Activated naive CD8-positive, alpha-beta T cell treated with anti-CD3 and anti-CD28 coated beads, Interleukin-2, amount 50 U/mL, for 24 hours (primary cell): ENCODE measurements at places on chromosomes 3 and 15.

- H3K4me1 ChIP-seq: peaks cover 1% of the 10 kb centered on the region
- no peak overlapping the region for H3K27ac ChIP-seq
- H3K4me3 ChIP-seq: no peak overlapping the region
- H3K27me3 ChIP-seq: no peaks in the 10 kb centered on the region
- H3K36me3 ChIP-seq: no peaks in the 10 kb centered on the region
Observed at GRCh38 chr15:72168131-72168807, 29.3 kb downstream of the GRAMD2A start.

- H3K4me1 ChIP-seq: peaks cover 53% of the 10 kb centered on the region
- DNase-seq: no peak
- peaks cover 24% of the 10 kb centered on the region for H3K36me3 ChIP-seq
- H3K27me3 ChIP-seq: no peaks in the 10 kb centered on the region
- H3K4me3 ChIP-seq: no peak overlapping the region
Observed at GRCh38 chr15:85530079-85530478, 149.7 kb downstream of the AKAP13 start.

GRCh38 chr15:60134609-60135008 lies 130.5 kb downstream of the FOXB1 start:
- no peaks in the 10 kb centered on the region for H3K36me3 ChIP-seq
- DNase-seq: no peak
- H3K4me1 ChIP-seq: peaks cover 6% of the 10 kb centered on the region
- no peak overlapping the region for H3K4me3 ChIP-seq

DNA sequence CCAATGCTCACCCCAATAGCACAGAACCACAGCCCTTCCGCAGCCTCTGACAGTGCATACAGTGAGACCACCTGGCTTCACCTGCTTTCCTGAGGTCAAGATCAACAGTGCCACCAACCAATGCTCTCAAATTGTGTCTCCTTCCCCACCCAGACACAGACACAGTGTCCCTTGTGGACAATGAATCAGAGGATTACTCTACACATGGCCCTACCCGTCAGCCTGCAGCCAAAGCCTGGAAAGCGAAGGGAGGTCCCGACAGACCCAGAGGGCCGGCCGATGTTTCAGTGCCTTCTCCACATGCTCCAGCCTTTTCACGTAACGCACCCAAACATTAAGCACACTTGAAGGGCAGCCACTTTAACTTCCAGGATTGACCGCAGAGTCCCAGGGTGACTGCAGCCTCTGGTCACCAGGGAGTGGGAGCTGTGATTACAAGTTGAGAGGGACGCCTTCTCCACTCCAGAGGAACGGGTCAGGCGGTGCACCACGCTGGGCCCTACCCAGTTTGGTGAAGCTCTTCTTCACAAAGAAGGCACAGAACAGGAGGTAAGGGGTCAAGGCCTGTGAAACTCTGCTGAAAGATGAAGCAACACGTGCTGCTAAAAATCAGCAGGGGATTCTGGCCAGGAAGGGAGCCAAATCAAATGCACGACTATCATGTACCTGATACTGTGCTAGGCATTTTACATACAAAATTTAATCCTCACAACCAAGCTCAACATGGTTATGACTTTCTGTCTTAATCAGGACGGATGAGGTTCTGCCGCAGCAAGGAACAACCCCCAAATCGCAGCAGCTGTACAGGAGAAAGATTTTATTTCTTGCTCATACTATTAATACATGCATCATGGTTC lies 17.2 kb downstream of the KLHL25 start:
- no peaks in the 10 kb centered on the region for H3K27me3 ChIP-seq
- DNase-seq: no peak
- H3K27ac ChIP-seq: no peak overlapping the region
- no peak overlapping the region for H3K4me3 ChIP-seq

GRCh38 chr3:44392489-44392888 lies 53.9 kb downstream of the TCAIM start:
- H3K27me3 ChIP-seq: no peaks in the 10 kb centered on the region
- H3K4me3 ChIP-seq: no peak overlapping the region
- H3K36me3 ChIP-seq: peaks cover 1% of the 10 kb centered on the region
- no peak overlapping the region for H3K27ac ChIP-seq

- H3K4me1 ChIP-seq: peaks cover 2% of the 10 kb centered on the region
- no peak overlapping the region for H3K4me3 ChIP-seq
- peak; percentile 66 for DNase-seq
- H3K27ac ChIP-seq: no peak overlapping the region
Observed at GRCh38 chr3:13884851-13885703, 5.2 kb upstream of the WNT7A start.

- H3K27me3 ChIP-seq: no peaks in the 10 kb centered on the region
- no peak for DNase-seq
- peaks cover 12% of the 10 kb centered on the region for H3K4me1 ChIP-seq
Observed at GRCh38 chr15:64349375-64349774, 6.6 kb downstream of the CSNK1G1 start.

DNA sequence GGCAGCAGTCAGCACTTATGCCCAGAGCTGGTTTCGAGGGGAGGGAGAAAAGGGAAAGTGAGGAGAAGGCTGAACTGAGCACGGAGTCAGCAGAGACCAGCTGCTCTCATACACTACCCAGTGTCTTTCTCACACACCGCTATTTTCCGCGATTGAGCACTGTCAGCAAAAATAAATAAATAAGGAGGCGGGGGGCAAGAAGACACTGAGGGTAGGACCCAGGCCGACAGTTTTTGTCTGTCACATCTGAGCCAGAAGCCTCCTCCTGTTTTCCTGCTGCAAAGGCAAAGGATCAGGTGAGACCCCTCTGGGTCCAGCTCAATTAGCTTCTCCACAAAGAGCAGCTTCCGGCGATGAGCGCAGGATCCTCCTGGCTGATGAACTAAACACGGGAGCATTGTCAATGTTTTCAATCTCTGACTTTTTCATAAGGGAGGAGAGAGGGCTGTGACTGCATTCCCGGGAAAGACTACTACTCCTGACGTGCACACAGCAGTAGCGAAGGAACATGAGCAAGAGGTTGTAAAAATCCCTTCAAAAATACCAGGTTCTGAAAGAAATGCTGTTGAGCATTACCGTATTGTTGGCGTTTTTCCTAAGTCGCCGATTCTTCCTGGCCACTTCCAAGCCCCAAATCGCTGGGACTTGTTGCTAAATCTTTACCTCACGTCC lies 1.3 kb downstream of the FRMD5 start:
- DNase-seq: no peak
- peaks cover 21% of the 10 kb centered on the region for H3K4me1 ChIP-seq
- H3K27me3 ChIP-seq: peaks cover 55% of the 10 kb centered on the region
- no peaks in the 10 kb centered on the region for H3K36me3 ChIP-seq
- H3K27ac ChIP-seq: no peak overlapping the region

GRCh38 chr3:13712682-13713180 lies 163.8 kb downstream of the FBLN2 start:
- no peaks in the 10 kb centered on the region for H3K4me1 ChIP-seq
- H3K4me3 ChIP-seq: no peak overlapping the region
- no peak overlapping the region for H3K27ac ChIP-seq
- DNase-seq: no peak
- H3K27me3 ChIP-seq: peaks cover 5% of the 10 kb centered on the region

DNA sequence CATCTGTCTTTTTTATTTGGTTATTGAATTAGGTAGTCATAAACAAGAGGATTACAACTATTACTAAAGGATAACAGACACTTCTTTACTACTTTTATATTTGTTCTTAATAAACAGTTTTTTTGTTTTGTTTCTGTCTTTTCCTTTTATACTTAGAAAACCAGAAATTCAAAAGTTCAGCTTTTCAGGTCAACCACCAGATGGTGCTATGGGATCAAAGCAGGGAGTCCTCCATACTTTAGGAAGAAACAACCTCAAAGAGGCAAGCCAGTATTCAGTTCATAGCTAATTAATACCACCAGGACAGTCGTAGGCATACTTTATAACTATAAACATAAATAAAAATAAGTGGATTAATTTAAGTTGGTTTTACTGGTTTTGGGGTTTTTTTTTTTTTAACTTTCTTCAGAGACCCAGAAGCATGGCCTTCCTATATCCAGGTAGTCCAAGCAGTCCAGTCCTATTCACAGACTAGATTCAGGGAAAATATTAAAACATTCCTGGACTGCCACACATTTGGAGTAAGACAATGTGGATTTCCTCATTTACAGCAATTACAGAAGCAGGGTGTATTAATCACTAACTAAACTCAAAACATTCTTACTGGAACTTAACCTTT lies 16.0 kb upstream of the EID1 start:
- no peaks in the 10 kb centered on the region for H3K36me3 ChIP-seq
- DNase-seq: peak; percentile 32
- H3K4me3 ChIP-seq: no peak overlapping the region
- H3K27me3 ChIP-seq: peaks cover 3% of the 10 kb centered on the region

DNA sequence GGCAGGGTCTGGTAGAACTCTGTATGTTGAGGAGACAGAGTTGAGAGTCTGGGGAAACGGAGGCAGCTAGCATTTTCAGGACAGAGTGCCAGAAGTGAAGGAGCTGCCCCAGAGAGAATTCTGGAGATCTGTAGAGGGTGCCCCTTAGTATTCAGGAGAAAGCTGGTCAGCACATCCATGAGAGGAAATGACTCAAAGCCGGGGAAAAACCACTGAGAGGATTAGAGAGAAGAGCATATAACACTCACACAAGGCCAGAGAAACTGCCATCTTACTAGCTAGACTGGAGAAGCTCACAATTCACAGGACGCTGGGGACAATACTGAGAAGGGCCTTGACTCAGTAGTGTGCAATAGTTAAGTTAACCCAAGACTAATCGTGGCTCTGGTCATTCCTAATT lies 75.7 kb upstream of the DPPA4 start:
- H3K36me3 ChIP-seq: peaks cover 2% of the 10 kb centered on the region
- DNase-seq: no peak
- H3K27ac ChIP-seq: no peak overlapping the region
- H3K4me1 ChIP-seq: peaks cover 14% of the 10 kb centered on the region
- no peak overlapping the region for H3K4me3 ChIP-seq

- H3K4me1 ChIP-seq: peaks cover 39% of the 10 kb centered on the region
- peak overlapping the region; percentile 98 for H3K27ac ChIP-seq
- H3K27me3 ChIP-seq: no peaks in the 10 kb centered on the region
- DNase-seq: no peak
- peaks cover 2% of the 10 kb centered on the region for H3K36me3 ChIP-seq
- H3K4me3 ChIP-seq: peak overlapping the region; percentile 99
Observed at GRCh38 chr15:74696808-74697207, 984 bp upstream of the EDC3 start.

DNA sequence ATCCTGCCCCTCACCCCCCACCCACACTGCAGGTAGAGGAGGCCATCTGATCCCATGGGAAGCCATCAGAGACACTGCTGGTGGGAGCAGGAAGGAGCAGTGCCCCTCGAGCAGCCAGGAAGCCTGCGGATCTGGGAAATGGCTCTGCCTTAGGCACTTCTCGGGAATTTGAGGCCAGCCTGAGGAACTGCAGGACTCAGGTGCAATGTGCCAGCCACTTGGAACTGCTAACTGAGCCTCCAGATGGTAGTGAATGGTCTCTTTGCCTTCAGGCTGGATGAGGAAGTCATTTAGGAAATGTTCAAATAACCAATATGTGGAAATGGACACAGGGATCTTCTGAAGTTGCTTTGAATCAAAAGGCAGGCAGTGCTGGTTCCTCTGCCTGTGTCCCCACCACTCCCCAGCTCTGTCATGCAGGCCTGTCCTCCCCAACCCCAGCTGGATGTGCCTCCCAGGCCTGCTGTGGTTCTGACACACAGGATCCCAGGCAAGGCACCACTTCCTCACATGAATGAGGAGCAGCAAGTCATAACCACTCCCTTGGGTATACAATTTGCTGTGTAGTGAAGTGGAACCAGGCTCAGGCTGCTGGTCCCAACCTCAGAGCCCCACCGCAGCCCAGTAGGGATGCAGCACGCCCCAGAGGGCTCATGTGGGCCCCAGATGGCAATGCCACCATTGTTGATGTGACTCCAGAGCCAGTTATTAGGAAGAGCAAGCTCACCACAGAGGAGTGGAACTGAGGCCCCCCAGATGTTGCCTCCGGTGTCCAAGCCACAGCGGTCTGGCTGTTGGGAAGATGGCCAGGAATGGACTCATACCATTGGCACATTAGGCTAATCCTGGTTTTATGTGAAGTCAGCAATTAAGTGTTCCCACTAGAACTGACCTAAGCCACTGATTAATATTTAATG lies 46.5 kb upstream of the LIMD1 start:
- no peak for DNase-seq
- H3K36me3 ChIP-seq: peaks cover 2% of the 10 kb centered on the region
- peaks cover 22% of the 10 kb centered on the region for H3K4me1 ChIP-seq
- no peaks in the 10 kb centered on the region for H3K27me3 ChIP-seq
- no peak overlapping the region for H3K4me3 ChIP-seq

DNA sequence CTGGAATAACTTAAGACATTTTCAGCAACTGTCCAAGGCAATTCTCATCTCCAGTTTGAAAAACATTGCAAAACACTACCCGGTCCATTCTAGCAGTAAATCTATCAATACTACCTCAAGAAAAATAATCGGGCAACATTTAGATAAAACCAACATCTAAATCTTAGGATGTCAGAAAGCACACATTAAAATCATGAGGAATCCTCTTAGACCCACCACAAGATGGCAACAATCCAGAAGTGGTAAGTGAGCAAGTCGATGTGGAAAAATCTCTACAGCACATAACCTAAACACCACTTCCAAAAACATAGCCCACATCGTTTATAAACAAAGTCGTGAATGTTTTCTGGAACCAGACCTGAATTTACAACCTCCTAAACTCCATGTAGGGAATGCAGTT lies 5.7 kb downstream of the PLCH1 start:
- H3K27ac ChIP-seq: no peak overlapping the region
- H3K27me3 ChIP-seq: peaks cover 35% of the 10 kb centered on the region
- no peaks in the 10 kb centered on the region for H3K36me3 ChIP-seq
- no peak for DNase-seq
- peaks cover 9% of the 10 kb centered on the region for H3K4me1 ChIP-seq

DNA sequence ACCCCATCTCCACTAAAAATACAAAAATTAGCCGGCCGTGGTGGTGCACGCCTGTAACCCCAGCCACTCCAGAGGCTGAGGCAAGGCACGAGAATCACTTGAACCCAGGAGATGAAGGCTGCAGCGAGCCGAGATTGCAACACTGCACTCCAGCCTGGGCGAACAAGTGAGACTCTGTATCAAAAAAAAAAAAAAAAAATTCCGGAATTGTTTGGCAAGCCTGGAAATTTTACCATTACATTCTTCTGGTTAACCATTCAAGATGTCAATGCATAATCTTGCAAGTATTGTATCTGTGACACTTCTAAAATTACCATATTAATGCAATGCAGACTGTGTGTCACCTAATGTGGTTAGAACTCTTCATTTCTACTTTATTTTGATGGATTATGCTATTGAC lies 67.0 kb downstream of the CSNK1G1 start:
- H3K4me3 ChIP-seq: no peak overlapping the region
- H3K4me1 ChIP-seq: peaks cover 10% of the 10 kb centered on the region
- H3K27me3 ChIP-seq: no peaks in the 10 kb centered on the region
- no peak overlapping the region for H3K27ac ChIP-seq
- peaks cover 7% of the 10 kb centered on the region for H3K36me3 ChIP-seq
- DNase-seq: no peak

DNA sequence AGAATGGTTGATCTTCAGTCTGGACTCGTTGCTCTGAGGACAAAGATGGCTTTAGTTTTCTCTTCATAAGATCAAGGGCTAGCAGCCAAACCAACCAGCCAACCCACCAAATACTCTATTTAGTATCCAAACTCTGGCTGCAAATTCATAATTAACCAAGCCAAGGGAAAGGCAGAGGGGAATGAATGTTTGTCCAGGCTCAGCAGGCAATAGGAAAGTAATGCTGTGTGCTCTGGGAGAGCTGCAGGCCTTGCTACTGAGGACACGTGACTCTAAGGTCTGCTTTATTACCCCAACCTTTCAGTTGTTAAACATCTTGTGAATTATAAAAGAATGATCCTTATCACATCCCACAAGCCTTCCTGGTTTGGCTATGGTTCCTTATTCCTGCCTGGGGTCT lies 52.3 kb upstream of the GALNT15 start:
- no peaks in the 10 kb centered on the region for H3K36me3 ChIP-seq
- H3K27ac ChIP-seq: no peak overlapping the region
- DNase-seq: no peak
- no peaks in the 10 kb centered on the region for H3K27me3 ChIP-seq
